ENCODE measurements at places on chromosomes 5 and 9.

DNA sequence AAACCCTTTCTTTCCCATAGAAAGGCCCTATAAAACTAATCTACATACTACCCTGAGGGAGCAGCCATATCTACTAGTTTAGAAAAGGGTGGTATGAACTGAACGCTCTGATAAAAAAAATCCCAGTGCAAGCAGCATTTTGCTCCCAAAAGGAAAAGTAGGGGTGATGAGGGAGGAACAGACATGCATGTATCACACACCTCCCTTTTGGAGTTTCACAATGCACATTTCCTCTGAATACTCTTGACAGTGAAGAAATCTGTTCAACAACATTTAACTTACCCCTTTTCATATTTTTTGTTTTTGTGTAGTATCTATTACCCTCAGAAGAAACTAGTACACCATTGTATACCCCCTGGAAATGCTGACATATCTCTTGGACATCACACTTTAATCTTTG lies 411.4 kb downstream of the MAT2B start:
- peak; percentile 54 for DNase-seq

DNA sequence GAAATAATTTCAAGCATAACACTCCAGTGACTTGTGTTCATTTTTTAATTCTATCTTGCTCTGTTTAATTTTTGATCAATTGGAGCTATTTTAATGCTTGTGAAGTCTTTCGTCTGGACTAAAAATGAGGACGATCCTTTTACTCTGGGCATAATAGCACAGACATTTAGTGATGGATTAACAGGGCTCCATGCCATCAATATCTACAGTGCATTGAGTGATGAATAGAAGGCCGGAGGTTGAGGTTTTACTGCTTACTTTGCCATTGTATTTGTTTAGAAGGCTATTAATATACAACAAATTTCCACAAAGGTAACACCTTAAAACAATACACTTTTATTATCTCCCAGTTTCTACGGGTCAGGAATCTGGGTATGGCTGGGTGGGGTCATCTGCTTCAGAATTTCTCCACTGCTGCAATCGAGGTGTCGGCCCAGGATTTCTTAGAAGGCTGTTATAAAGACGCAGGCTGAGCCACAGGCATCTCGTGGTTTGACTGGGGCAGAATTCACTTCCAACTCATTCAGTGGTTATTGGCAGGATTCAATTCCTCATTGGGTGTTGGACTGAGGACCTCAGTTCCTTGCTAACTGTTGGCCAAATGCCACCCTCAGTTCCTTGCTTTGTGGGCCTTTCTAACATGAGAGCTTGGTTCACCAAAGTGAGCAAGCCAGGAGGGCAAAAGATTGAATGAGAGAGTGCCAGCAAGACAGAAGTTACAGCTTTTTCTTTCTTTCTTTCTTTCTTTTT lies 265.4 kb upstream of the VLDLR start:
- no peak for DNase-seq

DNA sequence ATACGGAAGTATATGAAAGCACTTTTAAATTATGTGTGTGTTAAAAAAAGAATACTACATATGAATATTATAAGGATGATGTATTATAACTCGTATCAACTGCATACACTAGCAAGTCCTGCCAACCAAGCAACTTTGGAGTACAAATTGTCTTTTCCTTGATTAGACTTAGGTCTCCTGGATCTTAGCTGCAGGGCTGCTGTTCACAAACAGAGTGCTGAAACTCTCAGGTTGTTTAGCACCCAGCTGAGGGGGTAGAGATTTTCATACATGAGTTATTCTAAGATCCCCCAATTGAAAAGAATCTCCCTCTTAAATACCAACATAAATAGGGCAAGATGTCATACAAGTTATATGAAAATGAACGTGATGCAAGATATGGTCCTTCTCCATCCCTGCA lies 149.8 kb upstream of the TNC start:
- no peak for DNase-seq

- peak; percentile 58 for DNase-seq
Observed at GRCh38 chr5:73783828-73784227, 157.8 kb downstream of the ARHGEF28 start.

DNA sequence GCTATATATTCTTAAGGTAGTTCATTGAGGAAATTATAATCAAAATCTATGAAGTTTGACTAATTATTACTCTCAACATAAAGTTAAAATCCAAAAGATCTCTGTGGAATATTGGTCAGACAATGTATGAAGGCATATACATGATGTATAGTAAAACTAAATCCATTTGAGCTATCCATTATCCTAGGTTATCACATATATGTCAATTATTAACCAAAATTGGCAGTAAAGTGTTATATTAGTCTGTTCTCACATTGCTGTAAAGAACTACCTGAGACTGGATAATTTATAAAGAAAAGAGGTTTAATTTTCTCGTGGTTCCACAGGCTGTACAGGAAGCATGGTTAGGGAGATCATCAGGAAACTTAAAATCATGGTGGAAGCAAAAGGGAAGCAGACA lies 511.7 kb upstream of the SGCD start:
- DNase-seq: no peak

DNA sequence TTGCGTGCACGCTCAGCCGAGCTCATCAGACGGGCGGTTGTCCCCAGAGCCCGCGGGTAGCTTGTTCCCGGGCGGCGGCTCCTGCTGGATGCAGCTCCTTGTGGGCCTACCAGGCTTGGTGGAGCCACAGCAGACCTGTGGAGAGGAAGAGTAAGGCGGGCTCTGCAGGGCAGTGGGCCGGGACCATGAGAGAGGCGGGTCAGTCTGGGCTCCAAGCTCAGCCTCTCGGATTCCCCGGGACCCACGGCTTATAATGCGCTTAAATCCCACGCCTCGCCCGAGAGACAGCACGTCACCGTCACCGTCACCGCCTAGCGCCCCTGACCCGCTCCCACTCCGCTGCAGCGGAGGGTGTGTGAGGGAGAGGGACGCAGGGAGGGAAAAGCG lies 1.9 kb upstream of the ANKRD18A start:
- peak; percentile 5 for DNase-seq

GRCh38 chr9:26811106-26811505 lies 81.5 kb downstream of the CAAP1 start:
- DNase-seq: no peak

DNA sequence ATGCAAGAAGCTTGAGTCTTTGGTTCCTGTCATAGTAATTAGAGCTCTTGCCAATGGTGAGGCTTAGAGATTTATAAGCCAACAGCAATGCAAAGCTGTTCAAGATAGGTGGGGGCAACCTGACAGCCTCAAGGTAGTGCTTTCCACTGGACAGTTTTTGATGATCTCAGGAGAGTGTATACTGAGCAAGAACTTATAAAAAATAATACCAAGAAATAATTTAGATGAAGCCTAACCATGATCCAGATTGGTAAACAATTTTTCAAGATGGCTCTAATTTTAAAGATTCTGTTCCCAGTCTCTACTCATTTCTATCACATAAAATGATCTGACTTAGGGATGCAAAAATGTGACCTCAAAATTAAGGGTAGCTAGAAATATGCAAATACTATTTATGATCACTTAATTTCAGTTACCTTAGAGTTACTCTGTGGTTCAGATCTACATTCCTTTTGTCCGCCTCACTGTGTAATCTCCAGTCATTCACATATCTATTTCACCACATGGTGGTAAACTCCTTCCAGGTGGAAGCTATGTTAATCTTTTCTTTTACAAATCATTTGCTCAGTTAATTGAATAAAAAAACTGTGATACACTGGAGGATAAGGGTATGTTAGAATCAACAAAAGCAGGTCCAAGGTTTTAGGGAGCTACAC lies 1228.0 kb upstream of the C9orf72 start:
- DNase-seq: no peak

GRCh38 chr9:242461-243080 lies 27.9 kb downstream of the DOCK8 start:
- DNase-seq: no peak

GRCh38 chr9:36136894-36137391 lies 410 bp downstream of the GLIPR2 start:
- peak; percentile 35 for DNase-seq

DNA sequence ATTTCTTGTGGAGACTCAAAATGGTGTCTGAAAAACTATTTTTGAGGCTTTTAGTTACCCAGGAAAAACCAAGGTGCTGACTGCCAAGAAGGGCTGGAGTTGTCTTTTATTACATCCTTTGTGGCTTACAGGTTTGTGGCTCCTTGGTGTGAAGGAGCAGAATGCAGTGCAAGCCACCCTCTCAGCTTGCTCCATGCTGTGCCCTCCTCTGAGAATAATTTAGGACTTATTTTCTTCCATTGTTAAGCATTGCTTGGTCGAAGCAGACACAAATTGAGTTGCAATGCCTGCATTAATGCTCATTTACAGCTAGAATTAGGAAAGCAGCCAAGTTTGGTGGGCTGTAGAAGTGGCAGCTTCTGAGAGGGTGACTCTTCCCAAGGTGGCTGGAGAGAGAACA lies 272.2 kb downstream of the KIF4B start:
- DNase-seq: no peak

GRCh38 chr5:119899981-119900380 lies 270.6 kb downstream of the FAM170A start:
- DNase-seq: no peak

GRCh38 chr9:13388157-13388556 lies 108.7 kb upstream of the MPDZ start:
- no peak for DNase-seq

DNA sequence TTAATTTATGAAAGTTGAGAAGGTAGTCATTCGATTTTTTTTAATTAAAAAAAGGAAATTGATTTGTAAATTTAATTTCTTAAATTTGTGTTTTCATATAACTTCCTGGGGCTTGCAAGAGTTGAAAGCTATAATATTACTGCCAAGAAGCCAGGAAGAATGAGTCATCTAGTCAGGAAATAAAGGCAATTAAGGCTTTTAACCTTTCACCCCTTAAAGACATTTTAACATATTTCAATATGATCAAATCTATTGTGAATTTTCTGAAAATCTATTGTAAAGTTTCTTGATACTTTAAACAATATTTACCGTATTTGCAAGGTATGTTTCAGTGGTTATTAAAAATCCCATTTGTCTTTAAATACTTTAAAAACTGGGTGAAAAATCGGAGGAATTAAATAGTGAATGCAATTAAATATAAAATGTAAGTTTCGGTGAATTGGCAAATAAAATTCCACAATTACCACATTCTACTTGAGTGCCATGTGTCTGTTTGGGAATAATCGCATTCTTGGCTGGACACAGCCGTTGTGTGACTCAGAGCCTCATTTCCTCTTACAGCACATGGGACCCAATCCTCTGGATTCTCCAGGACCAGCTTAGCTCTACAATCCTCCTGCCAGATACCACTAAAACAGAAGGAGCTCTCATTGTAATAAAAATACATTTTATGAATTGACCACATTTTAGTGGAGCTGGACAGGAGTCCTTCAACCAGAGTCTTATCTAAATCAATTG lies 310.7 kb downstream of the HCN1 start:
- DNase-seq: no peak

DNA sequence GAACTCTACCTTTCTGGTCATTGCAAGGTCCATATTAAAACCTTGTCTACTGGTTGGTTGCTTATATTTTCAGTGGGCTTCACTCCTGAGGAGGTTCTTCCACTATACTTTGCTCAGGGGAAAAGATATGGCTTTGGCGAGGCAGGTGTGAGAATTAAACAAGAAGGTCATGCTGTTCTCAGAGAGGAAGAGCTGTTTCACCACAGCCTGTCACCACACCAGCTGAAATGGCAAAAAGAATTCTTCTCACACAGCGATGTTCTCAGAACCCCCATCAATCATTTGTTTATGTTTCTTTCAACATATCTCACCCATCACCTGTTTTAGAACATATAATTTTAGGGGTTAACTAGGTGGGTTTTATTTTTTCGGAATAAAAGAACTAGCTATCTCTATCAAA lies 38.6 kb downstream of the CAPSL start:
- DNase-seq: no peak

GRCh38 chr9:121278477-121279261 lies 10.7 kb downstream of the GSN start:
- peak; percentile 87 for DNase-seq

- DNase-seq: peak; percentile 51
Observed at GRCh38 chr9:99265691-99266090, 43.6 kb downstream of the SEC61B start.

DNA sequence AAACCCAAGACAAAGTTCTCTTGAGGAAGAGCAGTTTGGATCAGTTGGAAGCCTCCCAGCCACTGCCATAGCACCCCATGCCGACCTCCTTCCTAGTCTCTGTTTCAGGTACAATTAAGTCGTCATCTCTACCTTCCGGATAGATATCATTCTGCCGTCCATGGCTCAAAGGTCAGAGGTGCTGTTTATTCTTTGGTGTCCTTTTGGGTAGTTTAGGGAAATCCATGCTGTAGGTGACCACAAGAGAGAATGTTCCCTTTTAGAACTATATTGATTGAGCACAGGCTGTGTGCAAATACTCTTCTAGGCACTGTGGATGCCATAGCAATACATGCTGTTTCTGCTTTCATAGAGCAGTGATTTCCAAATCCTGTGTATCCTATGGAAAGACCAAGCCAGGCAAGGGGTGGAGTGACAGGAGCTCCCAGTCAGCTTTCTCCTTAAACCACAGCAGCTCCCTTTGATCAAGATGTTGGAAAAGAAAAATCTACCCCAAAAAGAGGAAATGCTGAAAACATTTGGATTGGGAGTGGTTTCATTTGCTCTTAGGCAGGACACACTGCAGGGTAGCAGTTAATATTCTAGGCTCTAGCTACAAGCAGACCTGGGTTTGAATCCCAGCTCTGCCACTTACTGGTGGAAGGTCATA lies 127.9 kb downstream of the PALM2AKAP2 start:
- DNase-seq: no peak

Measured in hematopoietic multipotent progenitor cell treated with erythropoietin and hydrocortisone succinate and interleukin-3 and kit ligand, for 6 days (in vitro differentiated cells).